ENCODE measurements at places on chromosomes 2 and 18. TPM values are rescaled to one million over a fixed set of nuclear protein-coding genes. Genes with fewer than 3 reads are reported as not detected.

GRCh38 chr18:76991021-76991688 lies 141.4 kb downstream of the MBP start:
- DNase-seq = no peak
- no peaks in the 10 kb centered on the region for H3K36me3 ChIP-seq
- no peak overlapping the region for H3K4me3 ChIP-seq
- H3K4me1 ChIP-seq = no peaks in the 10 kb centered on the region

- no peaks in the 10 kb centered on the region for H3K36me3 ChIP-seq
- H3K4me1 ChIP-seq = no peaks in the 10 kb centered on the region
- H3K27me3 ChIP-seq = no peaks in the 10 kb centered on the region
- no peak overlapping the region for H3K27ac ChIP-seq
- H3K4me3 ChIP-seq = no peak overlapping the region
Measured at GRCh38 chr18:37611614-37612279, 46.1 kb upstream of the CELF4 start.

- no peak for DNase-seq
- no peaks in the 10 kb centered on the region for H3K27me3 ChIP-seq
- H3K27ac ChIP-seq = no peak overlapping the region
Measured at GRCh38 chr2:144402251-144402650, 117.7 kb downstream of the ZEB2 start.

- H3K4me1 ChIP-seq = peaks cover 20% of the 10 kb centered on the region
- no peak for DNase-seq
- no peak overlapping the region for H3K4me3 ChIP-seq
- H3K36me3 ChIP-seq = no peaks in the 10 kb centered on the region
- no peak overlapping the region for H3K27ac ChIP-seq
- H3K27me3 ChIP-seq = no peaks in the 10 kb centered on the region
Measured at GRCh38 chr2:65579506-65580235, 147.3 kb upstream of the SPRED2 start.

- H3K27ac ChIP-seq = peak overlapping the region; percentile 80
- no peak overlapping the region for H3K4me3 ChIP-seq
- DNase-seq = no peak
- H3K4me1 ChIP-seq = no peaks in the 10 kb centered on the region
- H3K36me3 ChIP-seq = no peaks in the 10 kb centered on the region
Measured at GRCh38 chr2:215692387-215693079, 256.7 kb upstream of the FN1 start.

DNA sequence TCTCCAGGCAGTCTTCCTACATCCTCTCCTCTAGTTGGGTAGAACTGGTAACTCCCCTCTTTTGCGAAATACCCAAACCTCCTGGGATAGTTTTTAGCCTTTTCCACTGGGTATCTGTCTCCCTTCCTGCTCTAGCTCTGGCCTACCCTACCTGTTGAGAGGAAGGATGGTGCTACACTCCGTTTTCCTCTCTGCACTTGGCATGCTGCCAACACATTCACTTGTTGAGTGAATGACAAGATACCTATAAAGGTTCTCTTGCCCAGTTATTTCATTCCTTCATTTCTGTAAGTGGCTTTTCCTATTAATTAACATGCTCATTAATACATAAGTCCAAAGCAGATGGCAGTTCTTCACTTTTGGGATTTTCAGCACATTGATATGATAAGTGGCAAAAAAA lies 293.8 kb downstream of the CNTNAP5 start:
- no peaks in the 10 kb centered on the region for H3K4me1 ChIP-seq
- H3K36me3 ChIP-seq = no peaks in the 10 kb centered on the region
- H3K4me3 ChIP-seq = no peak overlapping the region
- no peak overlapping the region for H3K27ac ChIP-seq
- H3K27me3 ChIP-seq = no peaks in the 10 kb centered on the region
- DNase-seq = no peak

DNA sequence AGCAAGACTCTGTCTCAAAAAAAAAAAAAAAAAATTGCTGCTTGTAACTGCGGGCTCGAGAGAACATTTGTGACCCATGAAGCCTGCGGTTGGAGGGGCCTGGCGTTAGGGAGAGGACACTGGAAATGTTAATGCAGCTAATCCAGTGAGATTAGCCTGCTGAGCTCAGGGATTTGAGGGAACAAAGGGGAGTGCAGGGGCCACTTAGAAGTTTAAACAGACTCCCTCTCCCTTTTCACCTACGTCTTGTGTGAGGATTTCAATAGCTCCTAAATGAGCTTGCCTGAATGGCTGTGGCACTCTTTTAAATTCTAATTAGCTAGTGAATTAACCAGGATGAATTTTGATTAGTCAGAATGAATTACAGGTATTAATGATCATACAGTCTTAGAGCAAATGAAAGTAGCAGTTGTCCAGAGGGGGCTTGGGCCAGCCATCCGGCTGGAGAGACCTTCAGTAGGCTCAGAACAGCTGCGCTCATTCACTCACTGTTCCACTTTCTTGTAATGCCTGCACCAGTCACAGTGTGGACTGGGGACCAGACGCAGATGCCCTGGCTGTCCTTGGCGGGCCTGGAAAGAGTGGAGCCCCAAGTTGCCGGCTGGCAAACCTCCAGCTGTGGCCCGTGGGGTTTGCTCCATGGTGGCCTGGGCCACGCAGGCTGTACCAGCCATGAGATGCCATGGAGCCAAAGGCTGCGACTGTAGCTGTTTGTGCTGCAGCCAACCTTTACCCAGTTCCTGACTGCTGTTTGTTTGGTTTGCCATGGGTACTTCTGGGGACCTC lies 20.8 kb downstream of the LDLRAD4 start:
- no peak overlapping the region for H3K4me3 ChIP-seq
- no peak overlapping the region for H3K27ac ChIP-seq
- H3K4me1 ChIP-seq = peaks cover 19% of the 10 kb centered on the region
- no peaks in the 10 kb centered on the region for H3K27me3 ChIP-seq
- no peaks in the 10 kb centered on the region for H3K36me3 ChIP-seq

- H3K4me3 ChIP-seq = no peak overlapping the region
- DNase-seq = no peak
- no peak overlapping the region for H3K27ac ChIP-seq
- H3K27me3 ChIP-seq = no peaks in the 10 kb centered on the region
- H3K36me3 ChIP-seq = no peaks in the 10 kb centered on the region
Measured at GRCh38 chr18:56775701-56776100, 124.5 kb downstream of the WDR7 start.

GRCh38 chr2:36792951-36793350 lies 96.4 kb downstream of the VIT start:
- no peak overlapping the region for H3K27ac ChIP-seq
- no peak for DNase-seq
- H3K4me1 ChIP-seq = no peaks in the 10 kb centered on the region
- no peaks in the 10 kb centered on the region for H3K36me3 ChIP-seq

- no peak overlapping the region for H3K27ac ChIP-seq
- H3K36me3 ChIP-seq = no peaks in the 10 kb centered on the region
- DNase-seq = no peak
- H3K4me1 ChIP-seq = no peaks in the 10 kb centered on the region
- H3K4me3 ChIP-seq = no peak overlapping the region
Measured at GRCh38 chr18:12086249-12086648, 7.4 kb upstream of the ANKRD62 start.

GRCh38 chr18:3163968-3164367 lies 55.8 kb downstream of the MYOM1 start:
- H3K4me3 ChIP-seq = no peak overlapping the region
- no peaks in the 10 kb centered on the region for H3K27me3 ChIP-seq
- no peak for DNase-seq
- no peaks in the 10 kb centered on the region for H3K4me1 ChIP-seq

DNA sequence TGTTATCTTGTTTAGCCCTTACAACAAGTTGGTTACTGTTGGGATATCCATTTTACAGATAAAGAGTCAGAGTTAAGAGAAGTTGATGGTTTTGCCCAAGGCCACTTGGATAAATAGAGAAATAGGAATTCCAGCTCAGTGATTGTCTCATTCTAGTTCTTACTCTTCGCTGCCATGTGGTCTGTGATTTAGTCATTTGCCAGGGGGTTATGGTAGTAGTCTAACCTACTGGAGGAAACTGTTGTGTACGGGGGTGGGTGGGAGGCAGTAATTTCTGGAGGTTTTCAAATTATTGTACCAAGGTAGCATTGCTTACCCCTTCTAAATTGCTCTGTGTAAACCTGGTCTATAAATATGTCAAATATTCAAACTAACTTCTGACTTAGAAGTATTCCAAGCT lies 110.4 kb downstream of the MAP2 start:
- no peaks in the 10 kb centered on the region for H3K27me3 ChIP-seq
- H3K36me3 ChIP-seq = no peaks in the 10 kb centered on the region
- no peak overlapping the region for H3K4me3 ChIP-seq
- DNase-seq = no peak
- H3K27ac ChIP-seq = no peak overlapping the region

GRCh38 chr2:72111061-72111460 lies 36.6 kb downstream of the CYP26B1 start:
- no peak for DNase-seq
- H3K4me3 ChIP-seq = no peak overlapping the region
- H3K27me3 ChIP-seq = no peaks in the 10 kb centered on the region
- H3K27ac ChIP-seq = no peak overlapping the region
- H3K4me1 ChIP-seq = no peaks in the 10 kb centered on the region

DNA sequence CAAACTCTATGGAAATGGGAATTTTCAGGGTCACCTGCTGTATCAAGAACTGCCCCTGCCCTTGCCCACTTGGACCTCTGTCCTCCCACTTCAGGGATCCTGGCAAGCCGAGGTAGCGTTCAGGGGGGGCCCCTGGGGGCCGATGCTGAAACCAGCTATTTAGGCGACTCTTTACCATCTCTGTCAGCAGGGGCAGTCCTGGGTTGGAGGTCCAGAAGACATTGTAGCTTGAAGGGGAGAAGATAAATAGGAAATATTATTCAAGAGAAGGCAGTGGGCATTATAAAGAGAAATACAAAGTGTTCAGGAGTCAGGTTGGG lies 2.4 kb downstream of the MOGS start:
- H3K27me3 ChIP-seq = no peaks in the 10 kb centered on the region
- H3K4me3 ChIP-seq = no peak overlapping the region
- H3K27ac ChIP-seq = no peak overlapping the region
- no peak for DNase-seq
- H3K4me1 ChIP-seq = peaks cover 18% of the 10 kb centered on the region

- H3K4me1 ChIP-seq = no peaks in the 10 kb centered on the region
- no peak overlapping the region for H3K27ac ChIP-seq
Measured at GRCh38 chr18:3541549-3542386, 91.8 kb downstream of the TGIF1 start.

GRCh38 chr2:205390866-205391265 lies 291.4 kb upstream of the NRP2 start:
- no peak for DNase-seq
- no peak overlapping the region for H3K27ac ChIP-seq
- H3K4me3 ChIP-seq = no peak overlapping the region
- H3K4me1 ChIP-seq = no peaks in the 10 kb centered on the region
- H3K27me3 ChIP-seq = no peaks in the 10 kb centered on the region

DNA sequence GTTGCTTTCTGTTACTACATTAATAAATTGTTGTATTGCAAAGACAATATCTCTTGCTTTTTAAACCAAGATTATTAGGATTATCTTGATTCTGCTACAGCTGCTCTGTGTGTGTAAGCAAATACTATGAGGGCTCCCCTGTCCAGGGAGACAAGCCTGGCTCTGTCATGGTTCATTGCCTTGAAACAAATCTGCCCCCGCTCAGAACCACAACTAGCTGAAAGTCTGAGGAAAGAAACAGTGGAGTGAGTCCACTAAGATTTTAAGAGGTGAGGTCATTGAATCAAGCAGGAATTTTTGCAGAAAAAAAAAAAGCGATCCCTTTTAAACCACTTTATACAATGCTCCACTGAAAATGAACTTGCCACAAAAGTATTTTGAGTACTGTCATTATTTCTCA lies 30.8 kb upstream of the LRRTM4 start:
- H3K27ac ChIP-seq = no peak overlapping the region
- no peaks in the 10 kb centered on the region for H3K4me1 ChIP-seq
- H3K36me3 ChIP-seq = no peaks in the 10 kb centered on the region
- H3K27me3 ChIP-seq = no peaks in the 10 kb centered on the region
- no peak for DNase-seq

DNA sequence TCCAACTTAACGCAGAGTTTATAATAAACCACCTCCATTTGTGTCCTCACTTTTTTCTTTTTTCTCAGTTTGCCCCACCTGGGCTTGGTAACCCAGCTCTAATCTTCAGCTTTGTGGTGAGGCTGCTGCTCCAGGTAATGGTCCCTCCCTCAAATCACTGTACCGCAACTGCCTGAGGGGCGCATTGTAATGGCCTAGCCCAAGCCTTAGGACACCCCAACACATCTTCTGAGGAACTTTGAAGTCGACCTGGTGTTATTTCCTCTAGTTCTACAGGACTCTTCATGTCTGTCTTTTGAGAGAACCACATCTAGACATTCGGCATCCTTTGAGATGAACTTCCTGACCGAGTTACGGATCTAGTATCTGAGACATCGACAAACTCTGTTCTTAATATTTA lies 99.7 kb downstream of the PLEKHM3 start:
- no peaks in the 10 kb centered on the region for H3K4me1 ChIP-seq
- H3K4me3 ChIP-seq = no peak overlapping the region
- no peak overlapping the region for H3K27ac ChIP-seq
- H3K36me3 ChIP-seq = peaks cover 1% of the 10 kb centered on the region

- no peaks in the 10 kb centered on the region for H3K4me1 ChIP-seq
- H3K4me3 ChIP-seq = no peak overlapping the region
- no peak for DNase-seq
- H3K36me3 ChIP-seq = no peaks in the 10 kb centered on the region
- H3K27ac ChIP-seq = no peak overlapping the region
Measured at GRCh38 chr2:95061119-95061512, 35.6 kb downstream of the MAL start.

- no peak for DNase-seq
- H3K36me3 ChIP-seq = no peaks in the 10 kb centered on the region
- H3K4me1 ChIP-seq = no peaks in the 10 kb centered on the region
- no peak overlapping the region for H3K27ac ChIP-seq
- H3K4me3 ChIP-seq = no peak overlapping the region
Measured at GRCh38 chr2:76247006-76247405, 536.3 kb upstream of the GCFC2 start.

CTLA4 gene
- not detected for total RNA-seq

TCF23 gene
- not detected for total RNA-seq

PCARE gene
- not detected for total RNA-seq

TUBA4B gene
- not detected for total RNA-seq

PSMD14 gene
- 238 TPM for total RNA-seq

RAB3GAP1 gene
- 14.8 TPM for total RNA-seq

FBLN7 gene
- 0.43 TPM for total RNA-seq

ABCB11 gene
- total RNA-seq = not detected

CXCR4 gene
- 15.5 TPM for total RNA-seq

BCL11A gene
- total RNA-seq = 0.11 TPM

COPS7B gene
- 28.9 TPM for total RNA-seq

DQX1 gene
- not detected for total RNA-seq

RANBP2 gene
- total RNA-seq = 15.5 TPM

AAK1 gene
- 53.4 TPM for total RNA-seq

CFC1 gene
- not detected for total RNA-seq

HOXD12 gene
- total RNA-seq = not detected

SNED1 gene
- total RNA-seq = 84.3 TPM

ACSL3 gene
- 48.9 TPM for total RNA-seq

Data from ascending aorta (tissue), 2 donors.